ENCODE measurements at places on chromosomes 1 and 21.

DNA sequence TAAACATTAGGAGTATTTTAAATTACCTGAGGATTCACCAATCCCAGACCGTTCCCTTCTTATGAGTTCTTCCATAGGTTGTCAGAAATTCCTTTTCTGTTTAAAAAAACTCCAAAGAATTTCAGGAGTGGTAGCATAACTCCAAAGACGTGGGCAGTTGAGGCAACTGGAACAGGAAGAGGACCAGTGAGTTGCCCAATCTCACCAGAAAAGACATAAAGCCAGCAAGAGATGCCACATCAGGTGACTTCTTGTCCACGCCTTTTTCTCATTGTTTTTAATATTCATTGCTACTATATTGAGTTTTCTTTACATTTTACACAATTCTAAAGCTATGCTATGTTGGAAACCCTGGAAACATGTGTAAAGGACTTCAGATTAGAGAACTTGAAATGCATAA is 88.1 kb upstream of the JAK1 start:
- DNase-seq, result no peak

GRCh38 chr21:45029948-45030681 is 44.3 kb upstream of the ADARB1 start:
- no peak for DNase-seq

DNA sequence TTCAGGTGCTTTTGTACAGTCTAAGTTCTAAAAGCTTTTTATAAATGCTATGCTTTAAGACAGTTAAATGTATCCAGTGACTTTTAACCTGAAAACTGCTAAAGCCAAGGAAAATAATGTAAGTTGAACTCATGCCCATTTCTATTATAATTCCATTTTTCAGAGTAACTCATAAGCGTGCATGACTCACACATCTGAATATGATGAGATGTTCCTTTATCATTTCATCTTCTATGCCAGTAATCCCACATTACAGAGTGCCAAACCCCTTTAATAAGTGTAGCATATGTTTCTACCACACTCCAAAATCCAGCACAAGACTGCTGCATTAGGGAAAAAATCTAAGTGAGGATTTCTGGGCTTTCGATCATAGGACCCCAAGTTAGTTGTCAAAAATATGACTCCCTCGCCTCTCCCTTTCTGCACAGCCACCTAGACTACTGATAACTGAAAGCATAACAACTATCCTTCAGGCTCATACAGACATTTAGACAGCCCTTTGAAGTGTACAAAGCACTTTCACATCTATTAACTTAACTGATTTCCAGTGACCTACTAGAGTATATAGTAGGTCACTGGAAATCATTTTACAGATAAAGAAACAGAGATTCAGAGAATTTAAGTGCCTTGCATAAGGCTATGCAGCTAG is 45.3 kb downstream of the JAK1 start:
- DNase-seq, result no peak

DNA sequence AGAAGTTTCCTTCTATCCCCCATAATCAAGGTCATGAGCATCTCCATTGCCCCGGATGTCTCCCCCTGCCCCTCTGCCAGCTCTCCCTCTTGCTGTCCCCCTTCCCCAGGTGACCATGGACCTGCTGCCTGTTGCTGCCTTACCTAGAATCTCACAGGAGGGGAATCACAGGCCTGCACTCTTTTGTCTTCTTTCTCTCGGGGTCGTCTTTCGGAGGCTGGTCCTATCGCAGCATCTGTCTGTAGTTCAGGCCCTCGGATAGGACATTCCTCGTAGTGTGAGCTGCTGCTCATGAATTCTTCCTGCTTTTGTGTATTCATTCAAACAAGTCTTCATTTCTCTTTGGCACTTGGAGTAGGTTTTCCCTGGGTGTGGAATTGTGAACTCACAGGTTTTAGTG is 39.9 kb upstream of the ACTRT2 start:
- DNase-seq, result no peak

DNA sequence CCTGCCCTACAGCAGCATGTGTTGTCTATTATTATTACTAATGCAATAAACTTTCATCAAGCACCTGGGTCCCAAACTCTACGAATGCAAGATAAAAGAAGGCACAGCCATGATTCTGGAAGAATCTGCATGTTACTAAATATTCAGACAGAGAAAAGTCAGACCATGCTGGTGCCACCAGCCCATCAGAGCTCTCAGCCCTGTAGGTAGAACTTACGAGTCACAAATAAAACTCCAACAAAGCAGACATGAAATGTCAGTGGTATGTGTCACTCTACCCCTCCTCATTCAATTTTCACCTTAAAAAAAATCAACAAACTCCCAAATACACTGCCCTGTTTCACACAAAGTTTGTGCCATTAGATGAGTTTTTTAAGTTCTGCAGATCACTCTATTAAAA is 62.4 kb upstream of the TIAM1 start:
- DNase-seq, result no peak

GRCh38 chr21:33265664-33266049 is 510 bp upstream of the IL10RB start:
- DNase-seq, result no peak

GRCh38 chr1:1540818-1541628 is 599 bp upstream of the TMEM240 start:
- DNase-seq, result no peak

DNA sequence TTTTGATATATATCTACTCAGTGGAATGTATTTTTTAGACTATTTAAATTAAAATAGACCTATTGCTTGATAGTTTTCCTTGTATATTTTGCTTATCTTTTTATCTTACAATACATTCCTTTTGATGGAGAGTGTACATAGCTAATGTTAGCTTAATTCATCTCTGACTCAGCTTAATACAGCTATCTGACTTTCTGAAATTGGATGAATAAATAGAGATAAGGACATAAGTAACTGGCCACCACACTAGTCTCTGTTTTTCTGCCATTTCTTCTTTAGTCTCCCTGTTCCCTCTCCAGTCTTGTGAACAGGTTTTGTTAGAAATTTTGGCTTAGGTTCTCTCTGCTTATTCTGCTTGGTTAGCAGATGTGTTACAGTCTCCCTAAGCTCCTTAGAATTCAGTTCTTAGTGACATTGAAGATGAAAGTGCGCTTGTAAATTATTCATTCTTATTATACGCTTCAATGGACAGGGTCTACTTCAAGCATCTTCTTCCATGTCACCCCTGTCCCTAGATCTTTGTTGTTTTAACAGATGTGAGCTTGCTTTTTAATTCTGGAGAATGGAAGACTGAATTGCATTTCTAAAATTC is 59.6 kb downstream of the XPR1 start:
- no peak for DNase-seq
